ENCODE measurements at places on chromosomes 16 and 17. TPM values are rescaled to one million over a fixed set of nuclear protein-coding genes. Genes with fewer than 3 reads are reported as not detected.

GRCh38 chr16:73058616-73059409 is 10.9 kb upstream of the ZFHX3 start:
- peak; percentile 81 for DNase-seq

- no peak for DNase-seq
Observed at GRCh38 chr17:32831223-32831622, 45.7 kb downstream of the MYO1D start.

DNA sequence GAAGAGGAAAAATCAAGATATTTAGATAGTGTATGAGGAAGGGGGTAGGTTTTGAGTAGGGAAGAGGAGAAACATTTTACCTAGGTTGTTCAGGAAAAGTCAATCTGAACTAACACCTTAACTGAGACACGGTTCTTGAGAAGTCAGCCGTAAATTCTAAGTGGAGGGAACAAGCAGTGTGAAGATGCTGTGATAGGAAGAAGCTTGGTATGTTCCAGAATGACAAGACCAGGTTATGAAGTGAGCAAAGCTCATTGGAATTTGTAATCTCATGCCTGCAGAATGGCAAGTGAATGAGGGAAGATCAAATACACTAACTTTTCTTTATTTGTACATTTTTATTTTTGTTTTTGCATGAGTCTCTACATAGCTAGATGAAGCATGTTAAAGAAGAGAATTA is 307.6 kb downstream of the ZFHX3 start:
- no peak for DNase-seq

DNA sequence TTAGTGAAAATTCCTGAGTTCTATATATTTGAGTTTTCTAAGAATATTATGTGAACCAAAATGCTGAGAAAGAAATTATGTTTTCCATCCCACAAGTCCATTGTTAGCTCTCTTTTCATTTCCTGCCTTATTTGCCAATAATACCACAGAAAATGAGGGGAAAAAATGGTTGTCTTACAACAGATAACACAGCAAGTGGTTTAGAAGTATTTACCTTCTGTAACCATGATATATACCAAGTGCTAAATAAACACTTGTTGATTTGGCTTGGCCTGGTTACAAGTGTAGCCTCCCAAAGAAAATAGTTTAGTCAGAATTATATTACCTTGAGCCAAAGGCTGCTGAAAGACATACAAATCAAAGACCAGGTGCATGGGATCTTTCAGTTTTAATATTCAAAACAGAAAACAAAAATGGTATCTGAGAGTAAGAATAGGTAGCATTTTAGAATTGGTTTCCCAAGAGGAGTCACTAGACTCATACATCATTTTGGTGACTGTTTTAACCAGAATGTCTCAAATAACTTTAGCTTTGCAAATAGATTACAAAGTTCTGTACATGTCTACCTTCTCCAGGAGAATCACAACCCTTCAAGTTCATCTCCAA is 439.8 kb upstream of the DYNLRB2 start:
- no peak for DNase-seq

- no peak for DNase-seq
Observed at GRCh38 chr17:66610361-66611133, 224.4 kb upstream of the CACNG5 start.

DNA sequence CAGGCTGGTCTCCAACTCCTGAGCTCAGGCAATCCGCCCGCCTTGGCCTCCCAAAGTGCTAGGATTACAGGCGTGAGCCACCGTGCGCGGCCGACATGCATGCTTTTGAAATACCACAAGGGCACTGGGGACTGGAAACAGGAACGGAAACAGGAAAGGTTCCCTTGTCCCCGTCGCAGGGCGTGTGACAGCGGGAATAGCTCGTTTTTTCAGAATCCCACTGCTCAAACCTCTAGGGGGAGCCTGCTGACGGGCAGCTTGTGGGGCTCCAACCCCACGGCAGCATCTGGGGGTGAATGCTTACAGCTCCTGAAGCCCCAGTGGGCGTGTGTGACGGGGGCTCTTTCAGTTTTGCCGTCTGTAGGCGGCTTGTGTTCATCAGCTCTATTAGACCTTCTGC is 18.8 kb upstream of the ASGR2 start:
- DNase-seq = no peak

- no peak for DNase-seq
Observed at GRCh38 chr16:56613706-56614105, 5.3 kb downstream of the MT2A start.

DNA sequence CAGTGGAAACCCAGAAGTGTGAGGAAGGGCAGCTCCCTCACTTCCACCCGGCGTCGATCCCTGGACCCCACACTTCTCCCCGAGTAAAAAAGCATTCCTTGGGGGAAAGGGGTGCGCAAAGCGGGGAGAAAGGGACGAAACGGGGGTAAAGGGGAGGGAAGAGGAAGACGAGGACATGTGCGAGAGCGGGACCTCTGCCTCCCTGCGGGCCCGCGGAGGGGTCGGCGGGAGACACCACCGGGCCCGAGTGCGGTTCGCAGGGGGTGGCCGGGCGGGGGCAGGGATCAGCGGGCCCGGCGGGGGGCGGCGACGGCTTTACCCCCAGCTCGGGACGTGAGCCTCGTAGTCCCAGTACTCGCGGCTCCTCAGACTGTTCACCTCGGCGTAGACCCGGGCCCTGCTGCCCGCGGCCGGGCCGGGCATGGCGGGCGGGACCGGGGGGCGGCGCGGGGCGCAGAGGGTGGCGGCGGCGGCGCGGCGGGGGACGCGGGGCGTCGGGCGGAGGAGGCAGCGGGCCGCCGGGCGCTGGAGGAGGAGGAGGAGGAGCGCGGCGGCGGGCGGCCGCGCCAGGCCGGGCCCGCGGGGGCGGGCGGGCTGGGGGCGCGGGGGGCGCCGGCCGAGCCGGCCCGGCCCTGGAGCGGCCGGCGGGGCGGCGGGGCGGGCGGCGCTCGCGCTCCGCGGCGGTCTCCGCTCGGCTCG is 443 bp downstream of the CSNK2A2 start:
- DNase-seq = peak; percentile 41

GRCh38 chr16:53065461-53066061 is 10.8 kb downstream of the CHD9 start:
- DNase-seq = no peak

DNA sequence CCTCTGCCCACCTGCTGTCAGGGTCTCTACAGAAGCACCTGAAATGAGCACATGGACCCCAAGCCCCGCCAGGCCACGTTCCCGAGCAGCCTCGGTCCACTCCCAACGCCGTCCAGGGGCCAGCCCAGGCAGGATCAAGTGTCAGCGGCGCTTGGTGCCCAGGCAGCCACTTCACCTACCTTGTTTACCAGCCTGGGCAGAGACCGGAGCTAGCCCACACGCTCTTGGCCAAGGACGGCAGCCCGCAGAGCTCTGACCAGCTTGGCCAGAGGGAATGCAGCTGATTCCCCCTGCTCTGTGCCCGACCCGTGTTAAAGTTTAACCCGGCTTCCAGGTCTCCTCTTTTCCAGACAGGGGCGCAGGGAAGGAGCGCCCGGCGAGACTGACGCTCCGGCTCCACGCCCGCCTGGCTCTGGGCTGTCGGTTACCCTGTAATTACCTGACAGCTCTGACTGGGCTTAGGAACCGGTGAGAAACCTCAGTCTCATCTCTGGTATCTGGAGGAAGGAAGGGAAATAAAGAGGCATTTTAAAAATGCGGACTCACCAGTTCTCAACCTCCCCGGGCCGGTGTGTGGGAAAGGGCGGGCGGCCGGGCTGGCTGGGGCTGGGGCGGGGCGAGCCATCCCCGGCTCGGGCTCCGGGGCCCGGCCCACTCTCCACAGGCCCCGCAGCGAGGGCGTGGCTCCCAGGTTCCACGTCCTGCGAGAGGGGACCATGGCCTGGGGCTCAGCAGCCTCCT is 4.6 kb downstream of the KIFC3 start:
- peak; percentile 84 for DNase-seq

DNA sequence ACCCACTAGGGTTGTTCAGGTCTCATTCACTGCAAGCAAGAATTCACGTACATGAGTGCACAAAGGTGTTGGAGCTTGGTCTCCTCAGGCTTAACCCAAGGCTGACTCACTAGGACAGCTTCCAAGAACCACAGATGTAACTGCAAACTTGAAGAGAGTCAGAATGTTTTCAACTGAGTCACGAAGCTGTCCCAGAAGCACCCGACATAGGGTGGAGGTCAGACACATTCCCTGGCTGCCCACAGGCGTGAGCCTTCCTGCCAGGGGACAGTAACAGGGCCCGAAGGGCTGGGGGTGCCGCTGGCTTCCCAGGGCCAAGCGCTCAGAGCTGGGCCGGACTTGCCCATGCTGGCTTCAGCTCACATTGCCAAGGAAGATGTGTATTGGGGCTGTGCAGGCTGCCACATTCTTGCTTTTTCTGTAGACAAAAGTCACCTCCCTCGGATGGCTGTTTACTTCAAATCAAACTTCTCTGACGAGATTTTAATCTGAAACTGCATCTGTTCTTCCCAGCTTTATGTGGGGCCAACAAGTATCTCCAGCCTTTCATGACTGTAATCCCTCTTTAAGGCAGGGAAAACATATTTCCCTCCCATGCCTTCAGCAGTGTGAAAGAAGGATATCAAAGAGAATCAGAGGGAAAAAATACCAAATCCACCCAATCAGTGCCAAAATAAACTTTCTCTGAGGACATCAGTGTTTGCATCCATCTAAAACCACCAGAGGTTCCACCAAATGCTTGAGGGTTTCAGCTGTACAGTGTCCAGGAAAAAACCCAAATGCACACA is 14.3 kb downstream of the CMTM3 start:
- no peak for DNase-seq

GRCh38 chr17:15298176-15298575 is 33.0 kb upstream of the PMP22 start:
- DNase-seq = no peak

DNA sequence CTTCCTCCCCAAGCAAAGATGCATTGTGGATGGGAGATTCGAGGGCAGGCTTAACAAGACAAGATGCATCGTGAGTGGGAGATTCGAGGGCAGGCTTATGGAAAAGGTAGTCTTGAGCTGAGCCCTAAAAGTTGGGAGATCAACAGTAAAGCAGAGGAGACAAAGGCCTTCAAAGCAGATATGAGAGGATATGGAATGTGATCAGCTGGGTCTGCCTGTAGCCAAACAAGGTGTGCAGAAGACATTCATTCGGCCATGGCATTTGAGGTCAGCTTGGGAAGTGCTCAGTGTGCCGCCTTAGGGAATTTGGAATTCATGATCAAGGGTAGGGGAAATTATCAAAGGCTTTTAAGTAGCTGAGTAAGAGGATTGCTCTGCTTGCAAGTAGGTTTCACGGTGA is 39.5 kb downstream of the DNAH9 start:
- no peak for DNase-seq

GRCh38 chr16:3759736-3760135 is 42.4 kb upstream of the TRAP1 start:
- DNase-seq = no peak

GRCh38 chr17:561116-561515 is 153.5 kb downstream of the VPS53 start:
- no peak for DNase-seq

GRCh38 chr16:69513180-69513966 is 52.4 kb upstream of the NFAT5 start:
- DNase-seq = no peak

Gene SSTR5
- polyA plus RNA-seq = not detected

Gene CIBAR2
- not detected for polyA plus RNA-seq

Gene HS3ST3B1
- polyA plus RNA-seq = 1.2 TPM

Gene CCL7
- not detected for polyA plus RNA-seq

Gene ACAP1
- 6.2 TPM for polyA plus RNA-seq

Gene CTRB1
- polyA plus RNA-seq = 2.9 TPM
